ENCODE measurements at places on chromosomes 3 and 15.

- DNase-seq, result no peak
Observed at GRCh38 chr3:127226946-127227842, 34.3 kb downstream of the PRR23E start.

DNA sequence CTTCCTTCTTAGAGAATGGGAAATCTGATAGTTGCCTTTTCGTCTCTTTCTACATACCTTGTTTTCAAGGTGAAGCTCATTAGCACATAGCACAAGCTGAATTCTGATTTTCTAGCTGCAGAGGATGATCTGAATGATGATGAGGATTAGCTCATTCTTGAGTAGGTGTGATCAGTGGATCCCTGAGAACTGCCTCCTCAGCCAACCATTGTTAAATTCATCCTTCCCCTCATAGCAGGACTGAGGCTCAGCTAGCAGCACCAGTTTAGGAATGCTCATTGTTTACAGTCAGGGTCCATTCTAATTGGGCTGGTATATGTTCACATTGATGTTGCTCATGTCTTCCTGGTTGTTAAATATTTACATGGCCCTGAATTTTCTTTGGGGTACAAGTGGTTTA is 299.9 kb upstream of the MME start:
- DNase-seq, result no peak

DNA sequence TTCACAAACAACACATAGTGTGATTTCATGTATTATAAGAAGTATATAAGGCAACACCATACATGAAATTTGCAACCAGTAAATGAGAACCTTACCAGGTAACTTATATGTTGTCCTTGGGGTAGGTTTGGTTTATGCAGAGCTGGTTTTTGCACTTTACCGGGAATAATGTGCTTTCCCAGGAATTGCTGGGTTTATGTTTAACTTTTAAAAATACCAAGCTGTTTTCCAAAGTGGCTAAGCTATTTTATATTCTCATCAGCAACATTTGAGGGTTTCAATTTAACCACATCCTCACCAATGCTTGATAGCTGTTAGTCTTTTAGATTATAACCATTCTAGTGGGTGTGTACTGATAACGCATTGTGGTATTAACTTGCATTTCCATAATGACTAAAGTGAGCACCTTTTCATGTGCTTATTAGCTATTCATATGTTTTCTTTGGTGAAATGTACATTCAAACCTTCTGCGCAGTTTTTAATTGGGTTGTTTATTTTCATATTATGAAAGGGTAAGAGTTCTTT is 71.6 kb downstream of the KY start:
- DNase-seq, result no peak

- no peak for DNase-seq
Observed at GRCh38 chr3:40337136-40338108, 27.9 kb downstream of the EIF1B start.

DNA sequence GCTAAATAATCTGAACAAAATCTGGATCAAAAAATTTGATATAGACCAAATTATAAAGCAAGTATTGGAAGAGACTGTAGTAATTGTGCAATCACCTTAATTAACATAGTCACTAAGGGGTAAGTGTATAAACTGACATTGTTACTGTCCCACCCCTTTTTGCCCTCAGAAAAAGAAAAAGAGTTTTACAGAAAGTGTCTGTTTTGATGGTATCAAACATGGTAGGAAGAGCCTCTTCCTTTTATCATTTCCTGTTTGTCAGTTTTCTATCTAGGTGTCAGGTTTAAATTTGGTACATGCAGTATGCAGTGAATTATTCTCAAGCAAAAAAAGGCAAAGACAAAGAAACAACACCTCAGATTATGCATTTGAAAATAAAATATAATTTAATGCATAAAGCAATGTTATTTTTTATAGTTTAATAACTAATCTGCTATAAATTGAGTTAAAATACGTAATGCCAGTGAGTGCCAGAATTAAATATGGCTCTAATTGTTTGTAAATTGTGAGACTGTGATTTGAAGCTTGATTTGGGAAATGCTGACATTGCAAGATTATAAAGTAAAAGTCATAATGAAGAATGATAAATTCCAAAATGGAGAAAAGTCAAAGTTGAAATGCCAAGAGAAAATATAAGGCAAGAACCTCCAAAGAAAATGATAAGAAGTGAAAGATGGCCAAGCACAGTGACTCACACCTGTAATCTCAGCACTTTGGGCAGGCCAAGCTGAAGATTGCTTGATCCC is 30.3 kb upstream of the CMC1 start:
- DNase-seq, result no peak

DNA sequence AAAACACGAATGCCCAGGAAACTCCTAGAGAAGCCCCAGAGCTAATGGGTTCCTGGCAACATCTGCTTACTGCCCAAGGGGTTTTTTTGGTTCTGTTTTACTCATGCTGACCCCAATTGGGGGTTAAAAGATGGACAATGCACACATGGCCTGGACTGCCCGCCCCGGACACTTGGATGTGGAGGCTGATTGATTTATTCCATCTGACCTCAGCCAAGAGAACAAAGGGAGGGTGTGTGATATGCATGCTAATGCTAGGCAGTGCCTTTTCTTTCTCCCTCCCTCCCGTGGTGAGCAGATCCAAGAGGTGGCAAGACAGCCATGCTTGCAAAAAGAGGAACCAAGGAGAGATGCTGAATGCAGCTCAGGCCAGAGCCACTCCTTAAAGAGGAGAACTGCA is 3.3 kb upstream of the LRTM1 start:
- no peak for DNase-seq

DNA sequence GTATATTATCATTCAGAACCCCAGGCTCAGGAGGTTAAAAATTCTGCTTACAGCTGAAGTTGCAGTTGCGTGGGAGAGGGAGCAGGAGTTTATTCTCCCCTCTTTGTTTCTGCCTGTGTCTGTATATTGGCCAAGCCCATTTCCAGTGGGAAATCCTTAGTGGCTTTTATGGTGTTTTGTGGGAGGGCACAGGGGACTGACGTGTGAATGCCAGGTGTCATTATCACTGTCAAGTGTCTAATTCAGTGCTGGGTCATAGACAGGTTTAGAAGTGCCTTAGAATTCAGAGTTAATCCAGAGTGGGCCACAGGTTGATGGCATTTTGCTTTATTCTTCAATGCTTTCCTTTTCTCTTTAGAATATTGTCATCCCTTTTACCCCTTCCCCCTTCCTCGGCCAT is 33.4 kb downstream of the SLCO3A1 start:
- DNase-seq, result no peak

Data from endothelial cell (in vitro differentiated cells).